ENCODE measurements at places on chromosomes 11 and 22.

GRCh38 chr22:28142361-28142961, 223.4 kb upstream of the PITPNB start:
- peak; percentile 53 for DNase-seq

DNA sequence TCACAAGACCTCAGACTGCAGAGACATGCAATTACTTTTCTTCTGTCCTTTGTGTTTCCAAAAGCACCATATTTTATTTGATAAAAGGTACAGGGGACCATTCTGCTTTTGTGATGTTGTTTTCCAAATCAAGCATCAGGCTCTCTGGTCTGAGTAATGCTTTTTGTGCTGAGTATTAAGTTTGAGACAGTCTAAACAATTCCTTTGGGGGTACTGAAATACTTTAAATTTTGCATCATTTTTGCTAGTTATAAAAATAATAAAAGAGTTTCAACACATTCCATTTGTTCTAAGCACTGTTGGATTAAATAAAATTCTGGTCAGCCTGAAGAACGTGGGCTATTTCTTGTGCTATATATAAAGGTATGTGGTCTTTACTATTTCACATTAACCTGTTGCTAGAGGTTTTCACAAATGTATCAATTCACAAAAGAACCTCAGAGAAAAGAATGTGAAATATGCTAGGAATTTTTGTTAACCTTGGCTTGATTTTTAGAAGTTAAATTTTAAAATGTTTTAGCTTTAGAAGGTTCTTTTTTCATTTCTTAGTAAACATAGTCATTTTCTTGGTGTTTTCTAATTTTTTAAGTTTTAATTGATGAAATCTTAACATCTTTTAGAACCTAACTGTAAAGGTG, 61.6 kb downstream of the C22orf31 start:
- no peak for DNase-seq

DNA sequence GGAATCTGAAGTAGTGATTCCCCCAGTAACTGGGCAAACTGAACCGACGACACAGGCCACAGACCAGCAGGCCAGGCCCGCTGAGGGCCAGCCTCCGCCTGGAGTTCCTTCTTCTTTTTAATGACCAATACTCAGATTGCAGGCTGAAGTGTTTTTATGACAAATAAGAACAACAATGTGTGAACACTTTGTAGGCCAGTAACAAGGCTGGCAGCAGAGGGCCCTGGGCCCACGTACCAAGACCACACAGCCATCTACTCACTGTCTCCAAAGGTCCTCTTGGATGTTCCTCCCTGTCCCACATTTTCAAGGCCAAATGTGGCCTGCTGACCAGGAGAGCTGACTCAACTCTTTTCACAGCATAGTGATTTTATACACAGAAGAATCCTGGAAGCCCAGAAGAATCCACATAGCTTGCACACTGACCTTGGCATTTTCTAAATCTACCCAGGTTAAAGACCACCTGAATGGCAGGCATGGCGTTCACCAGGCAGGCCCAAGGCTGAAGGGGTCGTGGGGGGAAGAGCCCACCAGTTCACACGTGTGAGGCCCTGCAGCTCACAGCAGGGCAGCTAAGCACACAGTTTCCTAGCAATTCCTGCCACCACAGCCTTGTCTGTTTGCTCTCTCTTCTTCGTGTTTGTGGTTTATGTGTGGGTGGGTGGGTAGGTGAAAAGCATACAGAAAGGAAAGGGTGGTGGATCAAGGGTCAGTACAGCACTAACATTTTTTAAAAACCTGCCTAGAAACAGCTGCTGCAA, 13.3 kb downstream of the SMCO4 start:
- no peak for DNase-seq

DNA sequence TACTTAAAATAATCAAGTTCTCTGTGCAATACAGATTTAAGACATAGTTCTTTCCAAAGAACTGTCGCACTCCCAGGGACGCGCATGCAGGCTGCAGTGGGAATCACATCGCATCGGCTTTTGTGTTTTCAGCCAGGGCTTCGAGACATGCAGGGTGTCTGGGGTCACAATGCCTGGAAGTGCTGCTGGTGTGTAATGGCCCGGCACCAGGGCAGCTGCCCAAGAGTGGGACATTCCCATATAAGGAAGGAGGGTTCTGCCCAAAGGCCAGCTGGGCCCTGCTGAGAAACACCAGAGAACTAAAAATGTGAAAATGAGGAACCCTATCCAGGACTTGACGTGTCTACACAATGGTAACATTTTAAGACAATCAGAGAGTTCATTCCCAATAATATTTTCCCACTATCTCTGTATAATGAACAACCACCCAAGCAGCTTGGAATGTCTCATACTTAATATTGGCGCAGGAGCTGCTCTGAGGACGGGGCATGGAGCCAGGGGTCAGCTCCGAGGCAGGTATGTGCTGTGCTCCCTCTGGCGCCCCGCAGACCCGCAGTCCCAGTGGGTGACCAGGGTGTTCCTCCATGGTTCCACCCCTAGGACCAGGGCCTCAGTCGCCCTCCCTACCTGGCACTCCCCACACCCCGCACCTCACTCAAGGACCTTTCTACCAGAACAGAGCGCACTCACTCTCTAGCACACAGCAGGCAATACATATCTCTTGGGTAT, 11.3 kb downstream of the MCAT start:
- no peak for DNase-seq

DNA sequence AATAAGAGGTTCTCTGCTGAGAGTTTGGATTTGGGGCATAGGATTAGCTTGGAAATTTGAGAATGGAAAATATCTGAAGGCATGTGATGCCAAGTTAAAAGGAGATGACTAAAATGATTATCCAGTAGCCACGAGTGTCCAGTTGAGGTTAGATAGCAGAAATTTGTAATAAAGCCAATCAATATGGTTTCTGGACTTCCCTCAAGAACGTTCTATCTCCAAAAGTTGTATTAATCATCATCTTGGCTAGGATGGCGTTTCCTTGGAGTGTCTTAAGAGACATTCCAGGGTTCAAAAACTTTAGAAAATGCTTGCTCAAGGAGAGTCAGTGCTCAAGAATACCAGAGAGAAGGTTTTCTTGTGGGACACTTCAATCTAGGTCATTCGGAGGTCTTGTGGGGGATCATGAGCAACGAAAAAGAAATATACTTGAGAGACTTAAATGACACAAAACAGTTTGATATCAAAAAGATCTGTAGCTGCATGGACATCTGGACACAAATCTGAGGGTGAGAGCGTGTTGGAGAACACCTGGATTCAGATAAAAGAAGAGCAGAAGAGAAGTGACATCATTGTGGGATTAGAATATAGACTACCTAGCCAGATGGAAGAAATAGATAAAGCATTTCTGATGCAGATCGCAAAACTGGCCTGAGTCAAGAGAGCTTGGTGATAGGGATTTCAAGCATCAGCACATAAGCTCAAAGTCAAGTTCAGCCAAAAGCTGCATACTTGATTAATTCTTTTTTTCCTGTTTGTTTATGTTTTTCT, 97.7 kb downstream of the ARFGAP2 start:
- DNase-seq = no peak

GRCh38 chr11:103619480-103619879, 417.0 kb upstream of the DDI1 start:
- peak; percentile 9 for DNase-seq

GRCh38 chr22:42925598-42925997, 68.5 kb upstream of the ARFGAP3 start:
- no peak for DNase-seq

DNA sequence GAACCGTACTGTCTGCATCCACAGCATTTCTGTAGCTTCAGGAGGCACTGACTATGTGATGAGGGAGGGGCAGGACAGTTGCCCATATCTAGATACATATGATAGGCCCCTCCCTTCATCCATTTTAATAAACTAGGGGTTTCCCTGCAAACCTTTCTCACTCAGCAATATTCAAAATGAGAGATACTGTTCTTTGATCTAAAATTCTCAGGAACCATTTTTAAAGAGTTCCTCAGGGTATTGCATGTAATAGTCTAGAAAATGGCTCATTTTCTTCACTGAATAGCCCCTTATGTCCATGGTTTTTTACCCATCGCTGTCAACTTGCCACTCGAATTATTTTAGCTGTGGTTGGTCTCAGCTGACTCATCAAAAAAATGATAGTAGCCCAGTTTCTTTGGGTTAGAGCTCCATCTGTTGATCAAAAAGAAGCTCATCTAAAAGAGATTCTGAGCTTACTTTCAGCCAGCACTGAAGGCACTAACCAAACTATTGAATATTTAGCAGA, 37.0 kb upstream of the DNAJB7 start:
- peak; percentile 25 for DNase-seq

DNA sequence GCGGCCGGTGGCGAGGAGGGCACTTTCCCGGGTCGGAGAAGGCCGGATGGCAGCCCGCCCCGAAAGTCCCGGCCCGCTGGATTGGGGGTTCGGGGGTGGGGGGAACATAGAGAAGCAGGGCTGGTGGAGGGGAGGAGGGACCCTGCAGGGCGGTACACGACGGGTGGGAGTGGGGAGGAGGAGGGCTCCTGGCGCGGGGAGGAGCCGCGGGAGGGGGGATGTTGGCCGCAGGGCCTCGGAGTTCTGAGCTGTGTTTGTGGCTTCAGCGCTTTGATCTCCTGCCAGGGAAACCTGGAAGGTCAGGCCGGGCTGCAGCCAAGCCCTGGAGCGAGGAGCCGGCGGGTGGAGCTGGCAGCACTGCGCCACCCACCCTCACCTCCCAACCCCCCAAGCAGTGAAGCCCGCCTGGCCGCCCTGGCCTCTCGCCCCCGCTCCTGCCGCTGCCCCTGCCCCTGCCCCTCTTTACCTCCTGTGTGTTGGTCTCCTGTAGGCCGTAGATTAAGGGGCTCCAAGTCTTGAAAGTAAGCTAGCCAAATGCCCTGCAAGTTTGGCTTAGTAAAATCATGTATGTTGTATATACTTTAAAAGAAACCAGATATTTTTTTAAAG, 30.9 kb downstream of the C22orf31 start:
- DNase-seq = peak; percentile 72

- DNase-seq = no peak
These were observed 31.2 kb downstream of the IL18 start for GRCh38 chr11:112132737-112133136.

GRCh38 chr11:109490953-109491635, 69.1 kb downstream of the C11orf87 start:
- DNase-seq = no peak

GRCh38 chr11:122721201-122721963, 65.9 kb downstream of the UBASH3B start:
- DNase-seq = no peak

DNA sequence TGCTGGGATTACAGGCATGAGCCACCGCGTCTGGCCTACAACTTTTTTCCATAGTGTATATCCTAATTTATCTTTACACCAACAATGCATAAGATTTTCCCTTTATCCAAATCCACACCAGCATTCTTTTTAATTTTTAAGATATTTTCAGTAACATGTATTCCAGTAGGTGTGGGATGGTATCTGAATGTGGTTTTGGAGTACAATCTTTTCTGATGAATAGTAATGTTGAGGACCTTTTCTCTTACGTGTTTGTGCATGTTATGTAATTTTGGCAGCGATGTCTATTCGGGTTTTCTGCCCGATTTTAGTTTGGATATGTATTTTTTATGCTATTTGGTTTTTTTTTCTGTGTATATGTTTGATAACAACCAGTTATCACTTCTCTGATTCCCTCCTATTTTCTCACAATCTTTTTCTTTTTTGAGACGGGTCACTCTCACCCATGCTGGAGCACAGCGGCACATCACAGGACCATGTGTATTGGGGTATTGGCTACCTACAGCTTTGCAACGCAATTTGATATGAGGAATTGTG, 114.6 kb upstream of the GRK3 start:
- DNase-seq = no peak

- DNase-seq = no peak
These were observed 91.1 kb upstream of the CLPB start for GRCh38 chr11:72525466-72525865.

DNA sequence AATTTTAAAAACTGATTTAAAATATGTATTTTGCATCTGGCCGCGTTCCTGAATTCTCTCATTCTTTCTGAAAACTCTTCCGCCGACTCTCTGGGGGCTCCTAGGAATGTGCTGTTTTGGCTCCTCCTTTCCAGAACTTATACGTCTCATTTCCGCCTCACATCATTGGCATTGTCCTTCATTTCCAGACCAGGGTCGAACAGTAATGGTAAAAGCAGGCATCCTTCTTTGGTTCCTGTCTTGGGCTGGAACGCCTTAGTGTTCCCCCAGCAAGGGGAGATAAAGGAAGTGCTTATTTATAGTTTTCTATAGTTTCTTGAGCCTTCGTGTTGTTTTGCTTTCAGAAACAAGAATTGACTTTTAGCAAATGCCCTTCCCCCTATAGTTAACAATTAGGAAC, 10.9 kb upstream of the TNNT3 start:
- DNase-seq = no peak

GRCh38 chr11:1863352-1864216, 10.7 kb downstream of the LSP1 start:
- DNase-seq = peak; percentile 43
